ENCODE measurements at places on chromosomes 2 and 18.

DNA sequence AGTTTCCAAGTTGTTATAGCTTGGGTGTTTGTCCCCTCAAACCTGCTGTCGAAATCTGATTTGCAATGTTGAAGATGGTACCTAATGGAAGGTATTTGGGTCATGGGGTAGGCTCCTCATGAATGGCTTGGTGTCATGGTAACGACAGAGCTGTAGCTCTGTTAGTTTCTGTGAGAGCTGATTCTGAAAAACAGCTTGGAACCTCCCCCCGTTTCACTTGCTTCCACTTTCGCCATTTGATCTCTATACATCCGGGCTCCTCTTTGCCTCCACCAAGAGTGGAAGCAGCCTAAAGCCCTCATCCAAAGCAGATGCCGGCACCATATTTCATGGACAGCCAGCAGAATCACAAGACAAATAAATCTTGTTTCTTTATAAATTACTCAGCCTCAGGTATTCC, 1035.1 kb upstream of the SLC39A10 start:
- no peak for DNase-seq

GRCh38 chr2:161355983-161356382, 47.8 kb downstream of the PSMD14 start:
- DNase-seq: no peak

DNA sequence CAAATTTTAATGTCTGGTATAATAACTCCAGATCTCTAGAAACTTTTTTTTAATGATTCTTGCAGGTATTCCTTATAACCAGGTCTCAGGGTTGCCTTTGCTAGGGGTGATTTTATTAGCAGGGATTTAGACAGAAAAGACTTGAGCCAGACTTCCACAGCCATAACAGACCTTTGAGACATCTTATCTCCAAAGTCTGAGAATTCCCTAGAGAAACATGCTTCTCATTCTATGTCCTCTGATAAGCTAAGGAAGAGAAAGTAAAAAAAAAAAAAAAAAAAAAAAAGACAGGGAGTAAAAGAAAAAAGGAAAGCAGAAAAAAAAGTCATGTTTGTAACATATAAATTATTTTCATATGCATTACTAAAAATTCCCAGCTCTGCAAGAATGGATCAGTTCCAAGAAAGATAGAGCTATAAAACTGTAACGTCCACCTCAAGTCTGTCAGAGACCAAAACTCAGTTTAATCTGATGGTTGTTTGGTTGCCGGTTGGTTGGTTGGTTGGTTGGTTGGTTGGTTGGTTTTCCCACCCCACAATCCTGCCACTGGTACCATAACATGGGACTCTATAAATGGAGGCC, 153.8 kb downstream of the COL6A3 start:
- DNase-seq: no peak

GRCh38 chr18:49839012-49839411, 25.7 kb upstream of the ACAA2 start:
- DNase-seq: no peak

DNA sequence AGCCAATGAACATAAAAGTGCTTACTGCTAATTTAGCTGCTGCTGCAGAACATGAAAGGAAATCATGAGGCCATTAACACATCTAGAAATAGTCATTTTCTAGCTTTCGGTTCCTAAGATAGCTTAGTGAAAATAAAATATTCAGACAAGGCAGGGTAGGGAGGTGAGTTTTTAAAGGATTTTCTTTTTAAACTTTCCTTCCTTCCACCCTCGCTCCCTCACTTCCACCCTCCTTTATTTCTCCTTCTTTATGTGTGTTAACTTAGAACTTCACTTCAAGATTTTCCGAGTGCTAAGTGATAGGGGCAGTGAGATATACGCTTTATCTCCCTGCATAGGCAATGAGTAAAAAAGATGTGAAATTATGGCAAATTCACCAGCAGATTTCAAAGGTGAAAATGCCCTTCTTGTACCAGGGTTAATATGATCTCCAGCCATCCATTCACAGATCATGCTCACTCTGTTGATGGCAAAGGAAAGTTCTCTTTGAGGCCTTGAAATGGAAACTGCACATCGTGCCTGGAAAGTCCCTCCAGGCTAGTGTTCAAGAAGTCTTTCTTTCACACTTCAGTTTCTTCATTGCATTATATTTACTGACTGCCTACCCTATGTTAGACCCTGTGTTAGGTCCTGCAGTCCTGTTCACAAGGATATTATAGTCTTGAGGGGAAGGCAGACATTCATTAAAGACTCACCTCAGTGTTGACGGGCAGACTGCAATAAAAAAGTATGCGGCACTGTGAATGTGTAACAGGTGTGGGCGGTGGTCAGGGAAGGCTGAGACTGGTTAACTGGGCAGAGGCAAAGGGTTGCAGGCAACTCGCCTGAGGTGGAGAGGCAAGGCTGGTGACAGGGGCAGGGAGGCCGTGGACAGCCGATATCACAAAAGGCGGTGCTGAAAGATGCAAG, 200.8 kb downstream of the PLCL1 start:
- no peak for DNase-seq

DNA sequence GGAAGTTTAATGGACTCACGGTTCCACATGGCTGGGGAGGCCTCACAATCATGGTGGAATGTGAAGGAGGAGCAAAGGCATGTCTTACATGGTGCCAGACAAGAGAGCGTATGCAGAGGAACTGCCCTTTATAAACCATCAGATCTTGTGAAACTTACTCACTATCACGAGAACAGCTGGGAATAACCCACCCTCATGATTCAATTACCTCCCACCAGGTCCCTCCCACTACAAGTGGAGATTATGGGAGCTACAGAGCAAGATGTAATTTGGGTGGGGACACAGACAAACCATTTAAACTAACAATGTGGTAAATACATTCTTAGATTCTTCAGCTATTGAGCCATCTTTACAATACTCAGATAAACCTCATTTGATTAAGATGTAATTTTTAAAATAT, 176.1 kb downstream of the SH3BP4 start:
- no peak for DNase-seq

DNA sequence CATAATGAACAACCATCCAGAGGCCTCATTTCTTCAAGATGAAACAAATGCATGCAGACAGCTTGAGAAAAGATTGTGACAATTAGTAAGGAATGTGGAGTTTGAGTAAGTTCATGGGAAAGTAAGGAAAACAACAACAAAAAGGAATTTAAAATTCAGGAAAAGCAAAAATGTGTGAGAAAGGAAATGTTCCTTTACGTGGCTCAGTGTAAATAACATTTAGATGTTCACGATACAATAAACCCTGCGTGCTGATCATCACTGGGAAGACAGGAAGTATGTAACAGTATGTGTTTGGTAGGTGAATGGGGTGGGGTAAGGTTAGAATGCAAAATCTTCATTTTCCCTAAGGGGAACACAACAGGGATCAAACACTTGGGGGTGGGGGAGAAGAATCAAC, 72.7 kb downstream of the TRIP12 start:
- DNase-seq: no peak

- DNase-seq: peak; percentile 35
Measured at GRCh38 chr2:217691920-217692666, 310.7 kb downstream of the TNS1 start.

GRCh38 chr18:61992923-61993322, 100.1 kb upstream of the RNF152 start:
- DNase-seq: no peak

DNA sequence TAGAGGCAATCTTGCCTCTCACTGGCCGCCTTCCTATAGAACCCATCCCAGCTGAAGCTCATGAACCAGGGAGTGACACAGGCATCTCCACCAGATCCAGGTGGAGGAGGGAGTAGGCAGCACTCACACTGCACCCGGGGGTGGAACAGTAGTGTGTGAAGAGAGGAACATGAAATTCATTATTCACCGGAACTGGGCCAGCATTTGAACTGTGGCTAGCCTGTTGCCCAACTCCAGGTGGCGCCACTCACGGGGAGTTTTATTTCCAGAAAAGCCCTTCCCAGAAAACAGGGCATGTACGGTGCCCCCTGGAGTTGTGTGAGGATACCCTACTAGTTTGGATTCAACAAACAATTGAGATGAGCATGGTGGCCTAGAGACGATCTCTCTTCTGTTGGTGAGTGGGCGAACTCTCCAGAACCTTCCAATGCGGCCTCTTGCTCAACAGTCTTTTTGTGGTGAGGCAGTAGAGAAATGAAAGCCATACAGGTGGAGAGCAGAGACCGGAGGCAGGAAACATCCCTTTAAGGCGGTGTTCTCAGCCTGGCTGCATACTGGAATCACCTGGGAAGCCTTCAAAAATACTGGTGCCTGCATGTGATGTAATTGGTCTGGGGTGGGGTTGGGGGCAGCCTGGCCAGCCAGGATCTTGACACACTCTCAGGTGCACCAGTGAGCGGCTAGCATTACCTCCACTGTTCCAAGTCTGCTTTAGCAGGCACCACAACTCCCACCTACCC, 73.5 kb upstream of the NEDD4L start:
- DNase-seq: no peak

DNA sequence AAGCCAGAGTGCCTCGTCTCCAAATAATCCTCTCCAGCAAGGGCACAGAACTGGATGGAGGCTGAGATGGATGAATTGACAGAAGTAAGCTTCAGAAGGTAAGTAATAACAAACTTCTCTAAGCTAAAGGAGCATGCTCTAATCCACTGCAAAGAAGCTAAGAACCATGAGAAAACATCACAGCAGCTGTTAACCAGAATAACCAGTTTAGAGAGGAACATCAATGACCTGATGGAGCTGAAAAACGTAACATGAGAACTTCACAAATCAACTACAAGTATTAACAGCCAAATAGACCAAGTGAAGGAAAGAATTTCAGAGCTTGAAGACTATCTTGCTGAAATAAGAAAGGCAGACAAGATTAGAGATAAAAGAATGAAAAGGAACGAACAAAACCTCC, 32.3 kb downstream of the WDPCP start:
- peak; percentile 84 for DNase-seq

- no peak for DNase-seq
Measured at GRCh38 chr2:37550190-37550589, 121.3 kb downstream of the CDC42EP3 start.
